ENCODE measurements at places on chromosomes 12 and 14. TPM values are rescaled to one million over a fixed set of nuclear protein-coding genes. Genes with fewer than 3 reads are reported as not detected.

SELPLG gene
- total RNA-seq: 175 TPM

PEX5 gene
- 27.7 TPM for total RNA-seq

EML5 gene
- total RNA-seq: 5.5 TPM

GPD1 gene
- total RNA-seq: 2.0 TPM

ACSS3 gene
- total RNA-seq: not detected

AGAP2 gene
- total RNA-seq: 66.7 TPM

SLC35F4 gene
- not detected for total RNA-seq

CCDC197 gene
- not detected for total RNA-seq

RD3L gene
- not detected for total RNA-seq

Data from CD4-positive, alpha-beta memory T cell (primary cell).